Airway epithelial cell (primary cell): ENCODE measurements at places on chromosomes 2 and 18. TPM values are rescaled to one million over a fixed set of nuclear protein-coding genes. Genes with fewer than 3 reads are reported as not detected.

Gene OBSL1
- total RNA-seq: 35.3 and 35.9 TPM in 2 replicates

Gene CYP27A1
- total RNA-seq: 0.37 and 0.56 TPM in 2 replicates

Gene REG3A
- total RNA-seq: not detected in 2 replicates

Gene GPR75
- total RNA-seq: 0.05 and 0.78 TPM in 2 replicates

Gene UGT1A7
- 0.37 and 0.49 TPM in 2 replicates for total RNA-seq

Gene RPRM
- not detected in 2 replicates for total RNA-seq

Gene GAREM2
- 0.05 and 0.42 TPM in 2 replicates for total RNA-seq

Gene GREB1
- 0.07 TPM in 1 of 2 replicates, not detected in the other for total RNA-seq

Gene SATB2
- 0.28 and 0.42 TPM in 2 replicates for total RNA-seq

Gene PROM2
- 36.2 and 53.7 TPM in 2 replicates for total RNA-seq

Gene MPPE1
- 14.0 and 14.1 TPM in 2 replicates for total RNA-seq

Gene CCDC121
- total RNA-seq: 0.21 and 0.74 TPM in 2 replicates

Gene STON1
- 0.05 and 0.56 TPM in 2 replicates for total RNA-seq

Gene ANKRD30BL
- not detected in 2 replicates for total RNA-seq

Gene STAT4
- total RNA-seq: 2.6 and 3.9 TPM in 2 replicates

Gene SULT1C4
- total RNA-seq: not detected in 2 replicates

Gene ATG9A
- total RNA-seq: 38.8 and 51.2 TPM in 2 replicates

Gene ATP6V1B1
- not detected in 2 replicates for total RNA-seq

Gene TTC31
- 11.1 and 12.2 TPM in 2 replicates for total RNA-seq

Gene NMUR1
- total RNA-seq: 0.05 TPM in 1 of 2 replicates, not detected in the other

Gene ST3GAL5
- total RNA-seq: 11.5 and 14.3 TPM in 2 replicates

Gene KIF3C
- total RNA-seq: 11.6 and 15.1 TPM in 2 replicates

Gene MYO5B
- total RNA-seq: 26.8 and 39.6 TPM in 2 replicates

Gene SERPINB4
- total RNA-seq: 4.0 and 5.0 TPM in 2 replicates

Gene TUBA3E
- total RNA-seq: not detected in 2 replicates

Gene EFHD1
- 0.21 and 0.84 TPM in 2 replicates for total RNA-seq

Gene VWA3B
- total RNA-seq: not detected in 2 replicates

Gene ALPP
- not detected in 2 replicates for total RNA-seq

Gene RNF152
- total RNA-seq: 11.1 and 16.0 TPM in 2 replicates

Gene SLC11A1
- total RNA-seq: 0.14 TPM in 1 of 2 replicates, not detected in the other

Gene FAM228A
- total RNA-seq: 0.28 TPM in 1 of 2 replicates, not detected in the other

Gene DHX57
- 11.8 and 14.9 TPM in 2 replicates for total RNA-seq

Gene AKAIN1
- total RNA-seq: not detected in 2 replicates

Gene GLI2
- 0.56 and 0.85 TPM in 2 replicates for total RNA-seq

Gene HOXD13
- not detected in 2 replicates for total RNA-seq

Gene ZFP36L2
- total RNA-seq: 30.5 and 39.4 TPM in 2 replicates

Gene DPYSL5
- not detected in 2 replicates for total RNA-seq

Gene FEV
- total RNA-seq: not detected in 2 replicates

Gene CFC1
- not detected in 2 replicates for total RNA-seq

Gene DSG1
- 46.9 and 48.9 TPM in 2 replicates for total RNA-seq

Gene COL3A1
- 16.9 and 18.9 TPM in 2 replicates for total RNA-seq

Gene DNAJC10
- total RNA-seq: 72.4 and 94.4 TPM in 2 replicates

Gene KCNE4
- total RNA-seq: 0.35 TPM in 1 of 2 replicates, not detected in the other

Gene ADD2
- total RNA-seq: not detected in 2 replicates

Gene HAAO
- total RNA-seq: not detected in 2 replicates

Gene SPP2
- total RNA-seq: not detected in 2 replicates

Gene PLGLB1
- total RNA-seq: not detected in 2 replicates

Gene ACADL
- 0.28 TPM in 1 of 2 replicates, not detected in the other for total RNA-seq

Gene REEP1
- total RNA-seq: 0.14 TPM in 1 of 2 replicates, not detected in the other

Gene ACMSD
- total RNA-seq: 0.46 TPM in 1 of 2 replicates, not detected in the other

Gene HAT1
- 42.5 and 48.2 TPM in 2 replicates for total RNA-seq

Gene SP5
- not detected in 2 replicates for total RNA-seq
